NCI-H1417 (cell line): ENCODE measurements at places on chromosomes 2 and 18.
A peak's percentile ranks its signal among the peaks of the same experiment; 100 is the strongest.

- DNase-seq: no peak
Measured at GRCh38 chr2:108565778-108566375, 31.6 kb downstream of the LIMS1 start.

GRCh38 chr2:207734264-207734635 is 22.8 kb downstream of the CCNYL1 start:
- DNase-seq: no peak

DNA sequence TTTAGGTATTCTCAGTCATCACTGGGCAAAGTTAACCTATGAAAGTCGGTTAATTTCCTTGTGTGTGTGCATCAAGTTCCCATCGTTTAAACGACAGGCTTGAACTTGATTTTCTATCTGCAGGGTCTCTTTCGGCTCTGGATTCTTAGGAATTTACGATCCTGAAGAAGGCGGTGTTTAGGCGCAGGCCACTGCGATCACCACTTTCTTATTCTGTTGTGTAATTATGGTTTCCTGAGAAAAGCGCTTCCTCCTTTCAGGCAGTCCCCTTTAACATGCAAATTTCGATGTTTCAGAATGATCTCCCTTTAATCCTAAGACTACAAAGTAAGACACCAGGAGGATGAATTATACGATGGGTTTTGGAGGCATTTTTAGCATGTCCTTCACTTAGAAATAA is 27.9 kb upstream of the MBP start:
- no peak for DNase-seq

- DNase-seq: no peak
Measured at GRCh38 chr2:135473567-135473966, 57.5 kb downstream of the ZRANB3 start.

- DNase-seq: no peak
Measured at GRCh38 chr2:219496825-219497494, 1.7 kb upstream of the GMPPA start.

GRCh38 chr2:117801826-117802225 is 12.7 kb upstream of the DDX18 start:
- no peak for DNase-seq

DNA sequence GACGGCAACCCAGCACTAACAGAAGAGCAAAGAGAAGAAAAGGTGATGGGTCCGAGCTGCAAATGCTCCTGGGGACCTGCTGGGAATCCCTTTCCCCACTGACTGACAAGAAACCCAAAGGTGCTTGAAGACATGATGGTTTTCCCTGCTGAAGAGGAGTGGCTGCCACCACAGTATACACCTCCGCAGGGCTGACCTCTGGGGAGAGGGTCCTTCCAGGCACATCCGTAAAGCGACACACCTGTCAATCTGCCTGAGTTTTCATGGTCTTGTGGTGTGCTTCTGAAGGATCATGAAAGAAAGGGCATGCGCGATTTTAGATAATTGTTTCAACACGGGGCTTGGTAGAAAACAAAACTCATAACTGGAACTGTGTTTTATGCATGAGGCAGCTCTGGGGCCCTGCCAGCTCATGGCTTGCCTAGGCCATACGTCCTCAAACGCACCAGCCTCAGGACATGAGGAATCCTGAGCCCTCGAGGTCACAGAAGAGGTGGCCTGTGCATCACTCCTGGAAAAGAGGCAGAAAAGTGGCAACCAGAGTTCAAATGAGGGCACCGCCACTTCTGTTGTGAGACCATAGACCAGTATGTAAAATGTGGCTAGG is 51.8 kb downstream of the SERTAD2 start:
- no peak for DNase-seq

DNA sequence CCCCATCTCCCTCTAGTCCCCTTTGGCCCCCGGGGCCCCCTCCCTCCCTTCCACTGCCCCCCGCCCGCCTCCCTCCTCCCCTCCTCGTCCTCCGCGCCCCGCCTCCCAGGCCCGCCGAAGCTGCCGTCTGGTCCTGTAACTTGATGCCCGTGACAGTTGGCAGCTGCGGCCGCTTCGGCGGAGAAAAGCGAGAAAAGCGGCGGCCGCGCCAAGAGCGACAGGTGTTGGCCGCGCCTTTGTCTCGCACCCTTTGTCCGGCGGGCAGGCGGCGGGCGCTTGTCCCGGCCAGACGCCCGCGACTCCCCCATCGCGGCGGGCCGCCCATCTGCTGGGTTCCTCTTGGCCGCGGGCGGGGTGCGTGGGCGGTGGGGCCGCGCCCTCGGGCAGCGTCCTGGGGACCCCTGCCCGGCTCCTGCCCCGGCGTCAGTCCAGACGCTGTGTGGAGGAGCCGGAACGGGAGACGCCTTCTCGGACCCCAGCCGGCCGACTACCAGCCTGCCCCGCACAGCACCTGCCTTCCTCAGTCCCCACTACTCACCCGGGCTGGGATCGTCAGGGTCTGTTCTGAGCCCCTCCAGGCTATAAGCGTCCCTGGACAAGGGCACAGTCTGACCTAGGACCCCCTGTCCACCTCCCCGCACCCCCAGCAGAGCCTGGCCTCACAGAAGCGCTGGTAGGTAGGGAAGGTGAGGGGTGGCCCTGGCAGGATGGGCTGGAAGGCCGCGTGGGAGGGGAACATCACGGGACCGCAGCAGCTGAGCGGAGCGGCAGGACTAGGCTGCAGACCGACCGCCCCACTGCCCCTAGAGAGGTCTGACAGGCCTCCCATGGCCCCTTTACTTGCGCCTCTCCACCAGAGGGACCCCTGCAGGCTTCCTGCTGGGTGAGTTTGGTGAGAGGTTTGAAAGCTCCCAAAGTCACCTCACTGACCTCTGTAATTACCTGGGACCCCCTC is 1.2 kb upstream of the HES6 start:
- peak; percentile 90 for DNase-seq

DNA sequence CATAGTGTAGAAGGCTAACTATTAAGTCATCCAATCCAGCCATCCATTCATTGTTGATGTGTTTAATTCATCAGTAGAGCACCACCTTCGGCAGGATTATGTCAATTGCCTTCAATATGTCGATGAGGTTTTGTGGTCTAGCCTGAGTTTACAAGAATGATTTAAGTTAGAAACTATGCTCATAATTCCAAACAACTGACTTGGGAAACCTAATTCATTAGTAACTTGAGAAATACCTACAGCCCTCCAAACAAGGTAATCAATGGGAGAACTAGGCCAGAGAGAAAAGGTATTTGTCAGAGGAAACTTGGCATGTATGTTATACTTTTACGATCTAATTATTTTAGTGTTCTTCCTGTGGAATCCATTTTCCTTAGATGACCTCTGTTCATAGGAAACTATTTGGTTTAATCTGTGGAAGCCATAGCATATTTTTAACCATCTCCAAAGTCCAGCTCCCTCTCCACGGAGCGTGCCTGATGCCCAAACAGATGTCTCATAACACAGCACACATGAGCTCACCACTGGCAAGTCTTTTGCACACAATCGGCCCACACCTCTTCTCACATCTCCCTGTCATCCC is 148.5 kb downstream of the GFPT1 start:
- DNase-seq: no peak
